Stimulated activated CD4-positive, alpha-beta T cell treated with anti-CD3 and anti-CD28 coated beads, Interleukin-1b, Interleukin-23, amount 100 ng/mL, for 1 hour (primary cell): ENCODE measurements at places on chromosomes 5 and 9.
A peak's percentile ranks its signal among the peaks of the same experiment; 100 is the strongest.

DNA sequence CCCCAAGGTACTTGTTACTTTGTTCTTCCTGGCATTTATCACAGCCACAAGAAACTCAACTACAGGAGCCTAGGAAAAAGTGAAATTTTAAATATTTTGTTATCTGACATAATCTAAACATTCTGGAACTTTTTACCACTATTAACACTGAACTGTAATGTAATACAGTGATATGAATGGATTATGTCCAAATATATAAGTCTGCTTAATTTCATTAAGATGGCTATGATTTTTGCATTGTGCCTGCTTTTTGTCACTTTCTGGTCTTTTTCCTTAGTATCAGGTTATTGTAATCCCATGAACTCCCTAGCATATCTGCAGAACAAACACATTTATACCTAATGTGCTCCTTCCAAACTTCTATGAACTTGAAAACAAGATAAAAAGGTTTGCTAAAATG lies 35.8 kb downstream of the PJA2 start:
- no peak for DNase-seq

DNA sequence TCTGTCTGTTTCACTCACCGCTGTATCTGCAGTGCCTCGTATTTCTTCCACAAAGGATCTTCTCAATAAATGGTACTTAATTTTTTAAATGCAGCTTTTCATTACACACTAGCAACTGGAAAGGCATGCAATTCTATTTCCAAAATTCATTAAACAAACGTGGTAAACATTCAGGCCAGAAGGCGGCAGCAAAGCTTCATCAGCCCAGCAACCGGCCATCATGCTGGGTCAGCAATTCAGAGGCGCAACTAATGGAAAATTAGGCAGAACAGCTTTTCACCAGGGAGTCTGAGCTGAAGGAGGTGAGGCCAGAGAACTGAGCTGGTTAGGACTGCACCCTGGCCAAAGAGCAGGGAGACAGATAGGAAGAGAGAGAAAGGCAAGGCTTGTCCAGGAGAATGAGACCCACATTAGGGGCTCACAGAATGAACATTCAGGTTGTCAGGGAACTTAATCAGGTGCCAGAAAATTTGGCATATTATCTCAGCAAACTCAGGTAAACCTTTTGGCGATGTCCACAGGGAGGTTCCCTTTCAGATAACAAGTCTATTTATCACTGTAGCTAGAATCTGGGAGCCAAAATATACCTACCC lies 17.7 kb upstream of the RNF180 start:
- DNase-seq, result no peak

GRCh38 chr5:128844354-128844923 lies 120.8 kb upstream of the SLC27A6 start:
- no peak for DNase-seq

DNA sequence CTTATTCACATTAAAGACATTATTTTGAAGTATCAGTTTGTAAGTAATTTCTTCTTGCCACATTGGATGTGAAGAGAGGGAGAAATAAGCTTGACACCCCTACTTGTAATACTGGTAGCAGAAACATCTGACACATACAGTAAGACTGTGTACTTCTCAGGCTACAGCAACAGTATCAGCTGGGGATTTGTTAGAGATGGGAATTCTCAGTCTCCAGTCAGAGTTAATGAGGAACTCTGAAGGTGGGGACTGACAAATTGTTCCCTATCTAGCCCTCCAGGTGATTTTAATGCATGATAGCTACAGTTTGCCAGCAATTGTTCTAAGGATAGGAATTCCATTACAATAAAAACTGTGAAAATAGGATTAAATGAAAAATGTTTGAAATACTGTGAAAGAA lies 524.8 kb downstream of the PRR16 start:
- no peak for DNase-seq

DNA sequence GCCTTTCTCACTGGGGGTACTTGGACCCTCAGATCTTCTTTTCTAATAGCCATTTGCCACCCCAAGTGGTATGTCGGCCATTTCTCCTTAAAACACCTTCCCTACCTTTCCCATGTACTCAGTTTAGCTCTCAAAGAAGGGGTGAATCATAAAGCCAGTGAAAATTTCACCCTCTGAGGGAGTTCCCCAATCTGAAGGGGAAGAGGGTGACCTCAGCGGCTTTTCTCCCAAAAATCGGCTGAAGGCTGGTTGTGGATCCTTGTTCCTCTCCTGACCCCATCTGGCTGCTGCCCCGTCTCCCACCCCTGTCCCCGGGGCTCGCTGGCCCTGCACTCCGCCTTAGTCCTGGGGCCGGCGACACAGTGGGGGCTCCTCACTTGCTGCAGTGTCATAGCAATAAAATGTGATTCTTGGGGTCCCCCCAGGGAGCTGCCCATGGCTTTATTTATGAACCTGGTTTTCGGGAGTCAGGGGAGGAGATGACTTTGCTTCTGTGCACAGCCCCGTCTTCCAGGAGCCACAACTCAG lies 17.3 kb upstream of the LTC4S start:
- no peak for DNase-seq

DNA sequence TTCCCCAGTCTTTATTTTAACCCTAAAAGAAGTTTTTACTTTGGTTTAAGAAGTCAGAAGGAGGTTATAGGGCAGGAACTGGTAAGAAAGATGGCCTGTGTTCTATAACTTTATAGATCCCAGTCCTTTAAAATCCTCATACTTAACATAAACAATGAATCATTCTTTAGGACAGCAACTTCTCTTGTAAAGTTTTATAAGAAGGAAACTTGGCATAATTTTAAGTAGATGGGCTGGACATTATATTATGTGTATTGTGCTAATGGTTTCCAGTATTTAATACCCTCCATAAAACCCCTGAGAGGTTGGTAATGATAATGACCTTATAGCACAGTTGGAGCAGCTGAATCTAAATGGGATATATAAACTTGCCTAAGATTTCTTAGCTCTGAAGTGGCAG lies 247.2 kb downstream of the FAM170A start:
- DNase-seq, result no peak

DNA sequence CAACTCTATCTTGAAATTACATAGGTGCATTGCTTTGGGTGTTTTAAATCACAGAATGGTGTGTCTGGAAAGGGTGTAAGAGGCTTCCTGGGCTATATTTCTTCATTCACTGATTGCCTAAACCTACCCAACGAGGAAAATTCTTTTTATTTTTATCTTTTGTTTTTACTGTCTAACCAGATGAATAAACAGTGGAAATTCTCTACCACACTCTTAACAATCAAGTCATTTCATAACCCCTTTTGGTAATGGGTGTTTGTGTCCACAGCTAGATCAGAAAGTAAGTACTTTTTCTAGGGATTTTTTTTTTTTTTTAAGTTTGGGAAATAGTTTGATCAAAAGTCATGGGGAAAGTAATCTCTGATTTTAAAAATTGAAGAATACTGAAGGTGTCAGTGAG lies 27.6 kb upstream of the C5orf47 start:
- no peak for DNase-seq

- DNase-seq, result no peak
Measured at GRCh38 chr5:92402045-92402444, 1018.9 kb upstream of the ARRDC3 start.

- DNase-seq, result no peak
Measured at GRCh38 chr5:17302106-17302505, 84.7 kb downstream of the BASP1 start.

DNA sequence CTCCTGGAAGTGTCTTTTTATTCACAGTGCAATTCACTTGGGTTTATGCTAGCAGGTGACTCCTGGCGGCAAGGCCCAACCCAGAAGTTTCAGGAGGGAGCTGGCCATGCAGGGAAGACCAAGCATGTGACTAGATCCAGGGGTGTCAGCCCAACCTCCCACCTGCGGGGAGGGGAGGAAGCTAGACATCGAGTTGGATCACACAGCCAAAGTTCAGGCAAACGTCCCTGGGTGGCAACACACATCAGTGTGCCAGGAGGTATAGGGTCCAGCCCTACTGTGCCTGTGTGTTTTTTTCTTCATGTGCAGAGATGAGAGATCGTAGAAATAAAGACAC lies 25.3 kb downstream of the PNPLA7 start:
- no peak for DNase-seq

GRCh38 chr9:122360891-122361290 lies 9.9 kb upstream of the PTGS1 start:
- DNase-seq, result no peak

DNA sequence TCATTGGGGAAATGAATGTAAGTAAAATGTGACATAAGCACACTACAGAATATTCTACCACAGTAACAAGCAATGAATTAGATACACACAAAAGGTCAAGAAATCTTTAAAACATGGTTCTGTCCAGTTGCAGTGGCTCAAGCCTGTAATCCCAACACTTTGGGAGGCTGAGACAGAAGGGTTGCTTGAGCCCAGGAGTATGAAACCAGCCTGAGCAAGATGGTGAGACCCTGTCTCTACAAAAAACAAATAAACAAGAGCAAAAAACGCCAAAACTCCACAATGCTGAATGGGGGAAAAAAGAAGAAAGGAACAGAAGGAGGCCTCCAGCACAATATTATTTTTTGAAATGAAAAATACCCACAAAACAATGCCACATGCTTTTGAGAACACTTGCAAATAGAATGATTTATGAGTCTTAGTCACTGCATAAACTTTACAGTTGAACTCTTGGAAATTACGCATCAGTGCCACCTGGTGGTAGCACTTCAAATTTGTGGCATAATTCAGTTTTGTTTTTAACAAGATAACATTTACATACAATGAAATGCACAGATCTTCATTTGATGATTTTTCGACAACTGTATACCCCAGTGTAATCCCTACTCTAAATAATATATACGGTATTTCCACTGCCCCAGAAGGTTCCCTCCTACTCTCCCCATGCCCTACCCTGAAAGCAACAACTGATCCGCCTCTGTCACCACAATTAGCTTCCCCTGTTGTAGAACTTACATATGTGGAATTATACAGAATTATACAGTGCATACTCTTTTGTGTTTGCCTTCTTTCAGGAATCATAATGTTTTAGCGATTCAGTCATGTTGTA lies 14.4 kb upstream of the SPINK4 start:
- peak; percentile 39 for DNase-seq

DNA sequence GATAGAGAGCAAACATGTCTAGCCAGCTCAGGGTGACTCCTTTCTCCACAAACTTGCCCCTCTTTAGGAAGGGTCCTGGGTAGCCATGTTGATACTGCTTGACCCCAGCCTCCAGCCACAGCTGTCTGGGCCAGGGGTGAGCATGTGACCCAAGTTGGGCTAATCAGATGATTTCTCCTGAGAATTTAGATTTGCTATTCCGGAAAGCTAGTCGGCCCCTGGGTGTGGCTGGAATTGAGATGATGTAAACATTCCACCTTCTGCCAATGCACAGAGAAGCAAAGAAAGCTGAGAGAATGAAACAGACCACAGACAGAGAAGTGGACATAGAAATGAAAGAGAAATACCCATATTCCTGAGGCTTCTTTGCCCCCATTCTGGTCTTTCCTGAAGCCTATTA lies 17.8 kb upstream of the B4GALT1 start:
- no peak for DNase-seq

- DNase-seq, result no peak
Measured at GRCh38 chr9:121735065-121735792, 83.8 kb downstream of the DAB2IP start.

- no peak for DNase-seq
Measured at GRCh38 chr5:36301858-36302603, at the start of gene RANBP3L. Gene RANBP3L, minus strand, starts transcription at chr5:36301902. Its CDS starts 486 bp downstream, at chr5:36301416.

DNA sequence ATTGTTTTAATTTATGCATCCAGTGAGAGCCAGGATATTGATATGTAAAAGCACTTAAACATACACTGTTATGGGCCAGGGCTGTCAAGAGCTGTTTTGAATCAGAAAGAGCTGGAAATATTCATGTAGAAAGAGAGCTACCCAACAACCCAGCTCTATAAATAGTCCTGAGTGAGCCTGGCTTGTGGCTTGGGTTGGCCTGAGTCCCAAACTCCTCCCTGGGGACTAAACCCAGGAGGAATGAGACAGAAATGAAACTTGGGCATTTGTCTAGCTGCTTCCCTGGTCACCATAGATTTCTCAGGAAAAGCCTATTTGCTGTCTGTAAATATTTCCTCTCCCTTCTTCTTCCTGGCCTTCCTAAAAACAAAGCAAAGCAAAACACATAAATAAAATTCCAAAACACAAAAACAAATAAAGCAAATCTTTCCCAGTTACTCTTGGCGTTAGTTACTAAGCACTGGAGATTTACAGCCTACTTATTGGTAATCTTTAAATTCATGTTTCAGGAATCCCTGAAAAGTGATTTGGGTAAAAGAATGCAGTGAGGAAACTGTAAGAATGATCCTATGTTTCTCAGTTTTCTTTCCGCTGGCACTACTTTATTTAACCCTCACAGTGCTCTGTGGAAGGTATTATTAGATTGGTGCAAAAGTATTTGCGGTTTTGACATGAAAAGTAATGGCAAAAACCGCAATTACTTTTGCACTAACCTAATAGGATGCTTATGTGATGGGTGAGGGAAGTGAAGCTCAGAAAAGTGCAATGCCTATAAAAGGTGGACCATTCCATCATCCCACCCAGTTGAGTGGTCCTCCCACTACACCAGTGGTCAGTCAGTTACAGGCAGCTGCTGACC lies 111.8 kb downstream of the CARTPT start:
- no peak for DNase-seq

DNA sequence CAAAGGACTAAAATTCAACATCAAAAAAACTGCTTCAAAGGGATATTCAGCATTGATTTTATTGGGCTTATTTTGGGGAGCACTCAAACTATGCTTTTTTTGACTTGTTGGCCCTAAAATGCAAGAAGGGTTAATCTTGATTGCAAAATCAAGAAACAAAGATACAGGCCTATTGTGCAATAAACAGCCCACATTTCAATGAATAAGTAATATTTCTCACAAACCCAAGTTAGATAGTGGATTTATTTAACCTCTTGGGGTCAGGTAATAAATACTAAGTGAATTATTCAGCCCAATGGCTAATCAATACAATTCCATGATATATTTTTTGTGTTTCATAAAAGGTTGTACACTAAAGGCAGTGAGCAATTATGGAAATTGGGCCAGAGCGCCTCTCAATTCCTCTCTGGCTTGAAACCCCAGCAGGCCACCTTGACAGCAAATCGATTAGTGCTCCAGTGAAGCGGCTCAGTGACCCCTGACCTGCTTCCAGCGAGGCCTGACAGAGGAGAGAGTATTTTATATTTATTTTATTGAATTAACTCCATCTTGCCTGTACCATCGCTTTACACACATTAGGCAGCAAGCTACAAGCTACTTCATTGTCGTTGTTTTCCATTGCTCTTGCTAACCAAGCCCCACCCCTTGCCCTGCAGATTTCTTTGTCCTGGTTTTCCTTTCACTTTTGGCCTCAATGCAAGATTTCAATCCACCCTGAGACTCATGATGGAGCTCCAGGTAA lies 65.5 kb downstream of the EBF1 start:
- no peak for DNase-seq

DNA sequence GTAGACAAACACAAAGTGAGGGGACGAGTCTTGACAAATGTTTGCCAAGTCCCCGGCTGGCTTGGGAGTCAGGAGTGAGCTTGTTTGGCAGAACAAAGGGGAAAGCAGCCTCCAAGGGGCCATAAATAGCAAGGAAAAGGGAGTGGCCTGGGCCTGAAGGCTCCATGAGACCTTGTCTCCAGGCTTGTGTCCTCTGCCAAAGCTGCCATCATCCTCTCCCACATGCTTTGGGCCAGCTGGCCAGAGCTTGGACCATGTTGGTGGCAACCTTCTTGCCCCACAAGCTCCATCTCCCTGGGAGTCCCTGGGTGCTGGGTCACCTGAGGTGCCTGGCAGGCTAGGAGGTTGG lies 13.3 kb upstream of the PITX1 start:
- DNase-seq, result no peak

GRCh38 chr5:143355710-143356109 lies 47.8 kb downstream of the NR3C1 start:
- DNase-seq, result no peak

GRCh38 chr5:35884191-35884769 lies 27.6 kb downstream of the IL7R start:
- DNase-seq, result no peak

GRCh38 chr5:142748132-142748531 lies 22.0 kb upstream of the ARHGAP26 start:
- no peak for DNase-seq
